NCI-H1092 (cell line): ENCODE measurements at places on chromosomes 6 and 20.
A peak's percentile ranks its signal among the peaks of the same experiment; 100 is the strongest.

GRCh38 chr6:36824253-36824652, 15.0 kb downstream of the CPNE5 start:
- DNase-seq = no peak

DNA sequence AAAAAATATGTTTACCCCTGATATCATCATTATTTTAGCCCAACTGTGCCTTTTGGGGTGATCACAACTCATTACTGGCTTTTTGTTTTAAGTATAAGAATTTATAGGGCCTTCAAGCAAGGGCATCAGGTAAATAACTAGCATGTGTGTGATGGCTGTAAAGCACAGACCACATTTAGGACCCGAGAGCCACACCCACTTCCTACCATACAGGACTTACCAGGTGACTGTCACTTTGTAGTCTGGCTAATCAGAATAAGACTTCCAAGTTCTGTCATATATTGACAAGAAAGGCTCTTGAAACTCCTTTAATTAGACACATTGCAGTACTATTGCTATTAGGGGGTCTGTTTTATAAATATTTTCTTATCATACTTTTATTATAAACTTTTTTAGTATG, 31.1 kb downstream of the TMEM242 start:
- DNase-seq = no peak

GRCh38 chr6:106674541-106675229, 45.3 kb downstream of the QRSL1 start:
- DNase-seq = no peak

GRCh38 chr6:170553534-170554012, 466 bp upstream of the PSMB1 start:
- DNase-seq = peak; percentile 54

DNA sequence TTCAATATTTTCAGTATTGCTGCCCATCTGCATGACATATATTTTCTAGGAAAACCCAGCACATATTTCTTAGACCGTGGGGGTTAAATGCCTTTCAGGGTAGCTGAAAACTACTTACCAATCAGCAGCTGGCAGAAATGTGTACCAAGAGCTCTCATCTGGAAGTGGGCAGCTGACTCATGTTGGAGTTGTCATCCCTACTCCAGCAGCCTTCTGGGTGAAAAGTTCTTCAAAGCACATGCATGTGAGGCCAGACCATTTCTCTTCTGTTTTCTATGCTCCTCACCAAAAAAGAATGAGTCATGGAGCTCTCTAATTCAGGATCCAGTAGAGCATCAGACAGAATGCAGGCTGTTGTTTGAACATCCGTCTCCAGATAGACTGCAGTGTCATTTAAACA, 135.5 kb downstream of the PAX1 start:
- DNase-seq = no peak

- no peak for DNase-seq
Observed at GRCh38 chr20:58407966-58408557, 19.0 kb downstream of the VAPB start.

GRCh38 chr6:109079981-109080380, 14.7 kb downstream of the SESN1 start:
- DNase-seq = no peak

DNA sequence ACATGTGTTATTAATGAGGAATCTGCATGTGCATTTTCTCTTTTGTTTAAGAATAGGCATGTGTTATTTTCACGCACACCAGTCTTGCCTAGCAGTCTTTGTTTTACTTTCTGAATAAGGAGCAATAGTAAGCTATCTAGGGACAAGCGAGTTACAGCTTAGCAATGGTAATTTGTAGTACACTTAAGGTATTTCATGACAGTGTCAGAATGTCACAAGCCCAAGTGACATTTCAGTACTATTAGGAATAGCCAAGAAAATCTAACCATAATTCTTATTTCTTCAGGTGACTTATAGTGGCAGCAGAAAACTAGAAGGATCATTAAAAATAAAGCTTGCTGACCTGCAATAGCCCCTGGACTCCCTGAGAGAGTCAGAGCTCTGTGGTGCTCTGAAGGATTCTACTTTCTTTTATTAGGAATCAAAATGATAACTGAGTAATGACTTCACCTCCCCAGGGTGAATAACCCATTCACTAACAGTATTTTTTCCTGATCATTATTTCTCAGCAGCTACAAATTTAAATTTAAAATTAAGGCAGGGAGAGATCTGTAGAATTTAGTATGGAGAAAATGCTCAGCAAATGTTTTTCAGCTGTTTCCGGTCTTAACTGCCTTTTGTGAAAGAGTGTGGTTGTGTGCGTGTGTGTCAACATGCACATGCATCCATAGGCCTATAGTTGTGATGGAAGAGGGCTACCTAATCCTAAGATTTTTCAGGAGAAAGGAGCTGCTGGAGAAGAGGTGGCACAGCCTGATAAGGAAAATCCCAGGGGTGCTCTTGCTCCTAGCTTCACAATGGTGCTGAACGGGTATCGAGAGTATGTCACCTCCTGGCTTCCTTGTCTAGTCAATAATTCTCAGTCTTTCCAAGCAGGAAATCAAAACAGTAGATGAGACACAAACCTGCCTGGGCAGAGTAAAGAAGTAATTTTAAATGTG, 90.0 kb upstream of the BEND3 start:
- DNase-seq = no peak

DNA sequence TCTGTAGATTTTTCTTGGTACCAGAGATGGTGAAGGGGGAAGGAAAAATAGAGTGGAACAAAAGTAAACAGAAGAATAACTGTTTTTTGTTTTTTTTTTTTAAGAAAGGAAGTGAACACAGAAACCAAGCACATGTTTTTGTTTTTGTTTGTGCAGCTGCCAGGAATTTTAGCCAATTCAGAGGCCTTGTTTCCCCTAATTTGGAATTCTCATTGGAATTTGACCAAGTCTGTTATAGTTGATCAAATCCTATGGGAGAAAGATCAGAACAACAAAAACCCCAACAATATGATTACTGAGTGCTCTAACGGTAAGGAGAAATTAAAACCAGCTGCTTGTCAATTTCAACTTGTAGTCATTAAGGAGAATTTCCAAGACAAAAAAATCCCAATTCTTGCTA, 18.2 kb upstream of the IL22RA2 start:
- DNase-seq = no peak

- DNase-seq = no peak
Observed at GRCh38 chr6:35173044-35173426, 31.9 kb upstream of the TCP11 start.

DNA sequence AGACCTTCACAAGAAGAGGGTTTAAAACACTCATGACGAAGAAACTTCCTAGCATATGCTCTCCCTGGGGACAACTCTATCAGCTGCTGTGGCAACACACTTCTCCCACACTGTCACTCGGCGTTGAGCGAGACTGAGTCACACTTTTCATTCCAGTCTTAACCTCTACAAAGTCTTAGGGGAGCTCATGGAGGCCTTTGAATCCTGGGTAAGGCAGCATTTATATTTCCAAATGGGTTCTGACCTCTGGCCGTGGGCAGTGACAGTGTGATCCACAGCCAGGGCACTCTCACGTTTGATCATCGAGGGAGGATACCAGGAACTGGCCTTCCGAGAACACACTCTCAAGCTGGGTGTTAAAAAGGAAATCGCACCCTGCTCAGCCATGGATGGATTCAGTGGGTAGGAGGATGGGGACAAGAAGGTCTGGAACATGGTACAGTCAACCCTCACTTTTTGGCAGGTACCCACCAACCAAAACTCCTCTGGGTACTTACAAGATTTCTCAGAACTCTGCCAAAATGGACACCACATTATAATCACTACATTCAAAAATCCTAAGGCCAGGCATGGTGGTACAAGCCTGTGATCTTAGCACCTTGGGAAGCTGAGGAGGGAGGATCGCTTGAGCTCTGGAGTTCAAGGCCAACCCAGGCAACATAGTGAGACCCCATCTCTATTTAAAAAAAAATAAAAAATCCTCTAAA, 19.6 kb downstream of the RRBP1 start:
- DNase-seq = no peak

DNA sequence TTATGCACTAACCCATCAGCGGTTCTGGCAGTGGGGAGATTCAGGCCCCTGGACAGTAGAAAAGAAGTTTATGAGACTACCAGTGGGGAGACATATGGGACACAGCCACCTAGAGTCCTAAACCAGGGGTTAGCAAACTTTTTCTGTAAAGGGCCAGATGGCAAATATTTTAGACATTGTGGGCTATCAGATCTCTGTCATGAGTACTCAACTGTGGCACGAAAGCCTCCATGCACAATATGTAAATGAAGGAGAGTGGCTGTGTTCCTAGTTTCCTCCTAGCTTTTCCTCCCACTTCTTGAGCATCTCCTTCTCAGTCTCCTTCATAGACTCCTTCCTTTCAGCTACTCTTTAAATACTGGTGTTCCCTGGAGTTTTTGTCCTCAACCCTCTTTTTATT, 3.3 kb upstream of the HLA-DMA start:
- no peak for DNase-seq

DNA sequence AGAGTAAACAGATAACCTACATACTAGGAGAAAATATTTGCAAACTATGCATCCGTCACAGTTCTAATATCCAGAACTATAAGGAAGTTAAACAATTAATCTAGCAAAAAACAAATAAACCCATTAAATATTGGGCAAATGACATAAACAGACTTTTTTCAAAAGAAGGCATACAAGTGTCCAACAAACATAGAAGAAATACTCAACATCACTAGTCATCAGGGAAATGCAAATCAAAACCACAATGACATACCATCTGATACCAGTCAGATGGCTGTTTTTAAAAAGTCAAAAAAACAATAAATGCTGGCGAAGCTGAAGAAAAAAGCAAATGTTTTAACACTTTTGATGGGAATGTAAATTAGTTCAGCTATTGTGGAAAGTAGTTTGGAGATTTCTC, 1117.7 kb upstream of the MAP3K7 start:
- DNase-seq = no peak

DNA sequence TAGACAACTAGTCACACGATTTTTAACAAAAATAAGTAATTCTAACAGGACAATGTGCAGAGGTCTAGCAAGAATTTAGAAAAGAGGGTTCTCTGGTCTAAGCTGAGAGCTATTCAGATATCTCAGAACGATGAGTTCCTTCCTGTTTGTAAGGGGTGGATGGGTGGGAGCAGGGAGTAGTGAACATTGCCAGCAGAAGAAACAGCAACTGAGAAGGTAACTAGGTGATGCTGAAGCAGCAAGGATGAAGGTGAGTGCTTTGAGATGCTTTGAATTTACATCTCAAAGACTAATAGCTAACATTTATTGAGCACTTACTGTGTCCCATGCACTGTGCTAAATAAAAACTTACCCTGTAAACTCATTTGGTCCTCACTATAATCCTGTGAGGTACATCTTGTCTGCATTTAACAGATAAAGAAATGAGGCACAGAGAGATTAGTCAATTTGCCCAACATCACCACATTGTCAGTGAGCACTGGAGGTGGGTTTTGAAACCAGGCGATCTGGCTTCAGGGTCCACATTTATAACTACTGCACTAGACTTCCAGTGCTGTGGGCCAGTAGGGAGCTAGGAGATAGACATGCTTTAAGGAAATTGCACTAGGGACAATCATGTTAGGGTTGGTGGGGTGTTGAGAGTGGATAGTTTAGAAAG, 15.7 kb downstream of the BRD2 start:
- DNase-seq = no peak

DNA sequence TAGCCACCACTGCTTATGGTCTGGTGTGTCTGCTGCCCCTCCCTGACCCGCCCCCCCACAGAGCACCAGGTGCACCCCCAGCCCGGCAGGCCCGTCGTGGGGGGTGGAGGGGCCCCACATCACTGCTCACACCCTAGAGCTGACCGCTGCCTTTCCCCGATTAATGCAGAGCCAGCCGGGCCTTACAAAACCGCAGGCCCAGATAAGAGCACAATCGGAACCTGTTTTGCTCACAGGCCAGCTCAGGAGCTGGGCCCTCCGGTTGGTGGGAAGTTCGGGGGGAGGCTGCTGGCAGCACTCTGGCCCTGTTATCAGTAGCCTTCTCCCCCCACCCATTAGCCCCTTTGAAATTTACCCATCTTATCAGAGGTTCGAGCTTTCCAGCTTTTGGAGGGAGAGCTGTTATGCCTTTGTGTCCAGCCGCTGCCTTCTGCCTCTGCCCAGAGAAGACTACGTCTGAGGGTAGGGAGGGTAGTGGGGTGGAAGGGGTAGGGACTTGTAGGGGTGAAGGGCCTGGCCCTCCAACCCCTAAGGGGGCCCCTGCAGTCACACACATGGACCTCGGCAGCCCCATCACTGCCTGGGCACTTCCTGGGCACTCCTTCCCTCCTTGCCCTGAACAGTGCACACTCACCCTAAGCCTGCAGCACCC, 6.9 kb upstream of the SPDEF start:
- DNase-seq = no peak
